ENCODE measurements at places on chromosomes 11 and 22.

DNA sequence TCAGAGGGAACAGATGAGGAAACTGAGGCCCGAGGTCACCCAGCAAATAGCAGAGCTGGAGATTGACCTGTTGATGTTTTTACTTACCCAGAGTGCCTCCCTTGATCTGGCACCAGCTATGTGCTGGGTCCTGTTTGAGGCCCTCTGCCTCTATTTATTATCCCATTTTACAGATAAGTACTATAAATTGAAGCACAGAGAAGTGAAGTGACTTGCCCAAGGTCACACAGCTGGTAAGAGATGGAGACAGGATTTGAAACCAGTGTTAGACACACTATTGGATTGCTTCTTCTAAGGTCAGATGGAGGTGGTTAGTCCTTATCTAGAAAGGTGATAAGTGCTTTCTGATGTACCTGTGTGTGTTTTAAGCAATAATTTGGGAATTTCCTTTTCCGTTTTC, 13.5 kb downstream of the SGSM1 start:
- DNase-seq, result no peak

DNA sequence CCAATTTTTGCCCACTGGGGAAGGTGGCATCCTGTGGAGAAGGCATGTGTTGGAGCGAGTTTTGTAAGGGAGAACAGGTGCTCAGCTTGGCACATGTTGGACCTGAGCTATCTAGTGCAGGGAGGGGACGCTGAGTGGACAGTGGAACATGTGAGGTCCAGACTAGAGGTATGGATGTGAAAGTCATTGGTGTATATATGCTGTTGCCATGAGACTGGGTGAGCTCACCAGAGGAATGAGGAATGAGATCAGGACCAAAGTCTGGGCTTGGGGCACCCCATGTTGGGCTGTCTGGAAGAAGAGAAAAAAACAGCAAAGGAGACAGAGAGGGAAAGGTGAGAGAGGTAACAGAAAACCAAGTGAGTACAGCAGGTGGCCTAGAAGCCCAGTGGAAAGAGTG, 12.3 kb upstream of the SYT7 start:
- no peak for DNase-seq

DNA sequence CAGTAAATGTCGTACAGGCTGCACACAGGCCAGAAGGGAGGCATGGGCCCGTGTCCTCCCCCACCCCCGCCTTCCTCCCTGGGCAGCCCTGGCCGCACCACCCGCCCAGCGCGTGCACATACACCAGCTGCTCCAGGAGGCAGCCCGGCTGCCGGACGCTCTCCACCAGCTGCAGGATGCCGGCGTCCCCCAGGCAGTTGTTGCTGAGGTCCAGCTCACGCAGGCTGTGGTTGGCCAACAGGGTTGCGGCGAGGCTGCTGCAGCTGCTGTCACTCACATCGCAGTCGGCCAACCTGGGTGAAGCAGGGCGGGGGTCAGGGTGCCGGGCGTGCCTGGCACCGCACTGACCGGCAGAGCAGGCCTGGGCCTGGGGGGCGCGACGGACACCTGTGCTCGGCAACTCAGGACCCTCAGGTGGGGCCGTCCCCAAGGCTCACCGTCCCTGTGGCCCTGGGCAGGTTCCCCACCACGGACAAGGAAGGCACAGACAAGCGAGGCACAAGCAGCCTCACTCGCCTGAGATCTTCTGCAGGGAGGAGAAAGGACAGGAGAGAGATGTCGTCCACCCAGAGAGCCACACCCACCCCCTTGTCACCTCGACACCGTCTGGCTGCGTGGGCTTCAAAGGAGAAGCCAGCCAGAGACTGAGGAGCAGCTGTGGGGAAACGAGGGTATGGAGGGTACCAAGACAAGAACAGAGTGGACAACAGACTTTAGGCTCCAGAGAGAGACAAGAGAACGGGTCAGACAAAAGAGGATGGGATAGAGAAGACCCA, 12.1 kb downstream of the RNH1 start:
- no peak for DNase-seq

DNA sequence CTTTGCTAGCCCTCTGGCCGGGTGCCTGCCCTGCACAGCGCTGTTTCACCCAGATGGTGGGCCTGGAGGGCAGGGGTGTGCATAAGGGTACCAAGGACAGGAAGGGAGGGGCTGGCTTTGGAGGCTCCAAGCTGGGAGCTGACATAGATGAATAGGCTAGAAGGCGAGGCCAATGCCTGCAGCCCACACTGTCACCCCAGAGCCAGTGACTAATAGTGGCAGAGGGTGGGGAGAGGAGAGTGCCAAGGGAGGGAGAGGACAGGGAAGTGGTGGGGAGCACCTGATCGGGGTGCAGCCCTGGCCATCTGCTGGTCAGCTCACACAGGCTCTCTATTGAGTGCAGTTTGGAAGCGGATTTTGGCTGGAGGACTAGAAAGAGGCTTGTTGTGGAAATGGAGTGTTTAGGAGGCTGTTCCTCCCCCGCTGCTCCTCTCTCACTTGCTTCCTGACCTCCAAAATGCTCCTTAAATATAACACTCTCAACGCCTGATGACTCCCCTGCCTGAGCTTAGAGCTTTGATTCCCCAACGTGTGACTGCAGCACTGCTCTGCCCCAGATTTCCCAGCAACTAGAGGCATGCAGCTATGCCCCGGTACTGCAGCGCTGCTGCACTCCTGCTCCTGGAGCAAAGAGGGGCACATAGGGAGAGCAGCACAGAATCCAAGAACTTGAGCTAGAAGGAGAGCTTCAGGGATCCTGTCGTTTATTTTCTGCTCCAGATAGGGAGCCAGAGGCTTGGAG, 89.2 kb downstream of the GRAMD1B start:
- DNase-seq, result no peak

GRCh38 chr22:40056559-40056958, 61.8 kb downstream of the FAM83F start:
- no peak for DNase-seq

GRCh38 chr11:124640666-124641065, 18.0 kb downstream of the TBRG1 start:
- no peak for DNase-seq

- no peak for DNase-seq
These were observed 14.4 kb downstream of the TUB start for GRCh38 chr11:8095371-8095770.

- DNase-seq, result no peak
These were observed 385.6 kb downstream of the ETS1 start for GRCh38 chr11:128201801-128202200.

Data from stimulated activated CD8-positive, alpha-beta memory T cell treated with anti-CD3 and anti-CD28 coated beads, Interleukin-4, amount 100 ng/mL, for 1 hour (primary cell).